ENCODE measurements at places on chromosomes 13 and 19.

- DNase-seq, result no peak
Measured at GRCh38 chr19:50977626-50978025, 6.1 kb downstream of the KLK7 start.

DNA sequence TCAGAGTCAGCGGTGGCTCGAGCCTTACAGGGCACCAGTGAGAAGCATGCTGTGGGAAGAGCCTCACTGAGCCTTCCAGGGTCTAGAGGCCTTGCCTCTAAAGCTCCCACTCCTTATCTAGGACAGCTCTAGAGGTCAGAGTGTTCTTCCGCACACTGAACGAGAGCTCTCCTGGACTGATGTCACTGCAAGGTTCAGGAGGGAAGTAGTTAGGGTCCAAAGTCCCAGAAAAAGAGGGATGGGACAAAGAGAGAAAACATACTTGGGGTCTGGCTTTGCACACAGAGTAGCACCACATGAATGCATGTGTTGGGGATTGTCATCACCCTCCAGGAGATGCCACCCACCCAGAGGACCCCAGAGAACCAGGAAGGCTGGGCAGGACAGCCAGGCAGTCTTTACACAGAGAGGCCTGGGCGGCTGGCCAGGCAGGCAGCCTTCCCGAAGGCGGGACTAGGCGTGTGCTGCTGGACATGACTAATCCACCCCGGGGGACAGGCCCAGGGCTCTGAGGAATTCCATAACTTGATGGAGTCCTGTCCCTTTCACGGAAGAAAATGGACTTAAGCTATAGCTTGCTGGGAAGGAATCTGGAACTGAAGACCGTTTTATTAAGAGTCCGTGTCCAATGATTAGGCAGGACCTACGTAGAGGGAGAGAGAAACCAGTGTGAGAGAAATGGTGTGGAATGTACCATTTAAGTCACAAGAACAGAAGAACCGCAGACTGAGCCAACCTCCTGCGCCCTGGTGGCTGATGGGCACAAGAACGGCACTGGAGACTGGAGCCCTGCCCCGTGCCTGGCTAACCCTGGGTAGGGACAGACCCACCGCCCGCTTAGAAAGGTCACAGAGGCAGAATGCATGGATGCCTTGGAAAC is 16.6 kb upstream of the EPHX3 start:
- DNase-seq, result no peak

GRCh38 chr13:109900741-109901140 is 114.4 kb upstream of the IRS2 start:
- DNase-seq, result no peak

GRCh38 chr13:98839856-98840769 is 87.6 kb upstream of the SLC15A1 start:
- DNase-seq, result no peak

- DNase-seq, result no peak
Measured at GRCh38 chr13:104799152-104799551, 1732.9 kb upstream of the SLC10A2 start.

DNA sequence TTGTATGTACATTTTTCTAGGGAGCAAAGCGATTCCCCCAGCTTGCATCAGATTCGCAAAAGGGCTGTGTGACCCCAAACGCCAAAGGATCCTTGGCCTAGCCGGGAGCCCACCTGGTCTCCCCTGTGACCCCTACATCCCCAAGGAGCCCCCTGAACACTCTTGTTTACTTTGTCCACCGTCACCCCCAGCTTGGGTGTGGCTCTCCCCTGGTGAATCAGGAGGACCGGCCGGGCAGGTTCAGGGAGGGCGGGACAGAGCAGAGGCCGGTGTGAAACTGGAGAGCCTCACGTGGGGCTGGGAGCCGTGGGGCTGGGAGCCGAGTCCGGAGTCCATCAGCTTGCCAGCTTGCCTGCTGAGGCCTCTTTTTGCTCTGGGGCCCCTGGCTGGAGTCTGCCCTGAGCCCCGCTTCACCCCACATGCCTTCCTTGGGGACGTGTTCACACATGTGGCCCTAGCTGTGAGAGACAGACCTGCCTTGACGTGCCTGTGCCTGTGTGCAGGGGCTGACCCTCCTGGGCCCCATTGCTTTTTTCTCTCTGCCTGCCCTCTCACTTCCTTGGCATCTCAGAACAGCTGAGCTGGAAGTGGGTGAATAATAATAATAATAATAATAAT is 2.0 kb downstream of the ITPKC start:
- DNase-seq, result no peak

DNA sequence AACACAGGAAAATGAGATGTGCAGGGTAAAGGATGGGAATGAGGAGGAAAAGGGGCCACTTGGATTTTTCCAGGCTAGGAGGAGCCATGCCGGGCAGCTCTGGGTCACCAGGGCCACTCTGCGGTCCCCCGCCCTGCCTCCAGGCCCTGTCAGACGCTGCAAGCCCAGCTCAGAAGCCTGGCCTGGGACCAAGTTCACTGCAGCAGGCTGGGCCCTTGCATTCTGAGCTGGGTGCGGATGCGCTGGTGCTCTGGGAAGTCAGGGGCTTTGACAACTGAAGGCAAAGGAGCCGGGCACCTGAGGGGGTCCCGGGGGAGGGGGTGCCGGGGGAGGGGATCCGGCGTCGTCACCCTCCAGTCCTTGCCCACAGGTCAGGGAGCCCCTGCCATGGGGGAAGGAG is 77.5 kb downstream of the WTIP start:
- DNase-seq, result no peak

- DNase-seq, result no peak
Measured at GRCh38 chr19:16379521-16380313, 55.1 kb downstream of the KLF2 start.

GRCh38 chr19:7385062-7385461 is 36.3 kb downstream of the ARHGEF18 start:
- no peak for DNase-seq

DNA sequence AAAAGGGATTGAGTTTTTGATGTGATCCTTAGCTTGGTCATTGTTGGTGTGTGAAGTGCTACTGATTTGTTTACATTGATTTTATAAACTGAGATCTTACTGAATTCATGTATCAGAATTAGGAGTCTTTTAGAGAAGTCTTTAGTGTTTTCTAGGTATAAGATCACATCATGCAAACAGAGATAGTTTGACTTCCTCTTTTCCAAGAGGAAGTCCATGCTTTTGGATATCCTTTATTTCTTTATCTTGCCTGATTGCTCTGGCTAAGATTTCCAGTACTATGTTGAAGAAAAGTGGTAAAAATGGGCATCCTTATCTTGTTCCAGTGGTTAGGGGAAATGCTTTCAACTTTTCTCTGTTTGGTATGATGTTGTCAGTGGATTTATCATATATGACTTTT is 561.2 kb upstream of the SLITRK1 start:
- DNase-seq, result no peak

DNA sequence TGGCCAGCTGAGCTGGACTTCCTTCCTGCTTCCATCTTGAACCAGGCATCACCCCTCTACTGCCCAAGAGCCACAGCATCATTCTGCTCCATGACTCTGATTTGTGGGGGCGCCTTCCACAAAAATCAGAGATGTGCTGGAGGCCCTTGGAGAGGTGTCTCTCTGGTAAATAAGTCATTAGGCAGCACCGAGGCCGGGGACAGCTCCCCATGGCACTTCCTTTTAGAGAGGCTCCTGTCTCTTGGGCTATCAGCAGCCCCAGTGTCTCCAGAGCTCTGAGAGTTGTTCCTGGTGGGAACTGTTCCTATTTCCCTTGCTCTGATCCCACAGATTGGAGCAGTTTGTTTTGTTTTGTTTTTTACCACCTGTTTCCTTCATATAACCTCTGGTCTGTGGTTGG is 19.9 kb downstream of the NWD1 start:
- no peak for DNase-seq

DNA sequence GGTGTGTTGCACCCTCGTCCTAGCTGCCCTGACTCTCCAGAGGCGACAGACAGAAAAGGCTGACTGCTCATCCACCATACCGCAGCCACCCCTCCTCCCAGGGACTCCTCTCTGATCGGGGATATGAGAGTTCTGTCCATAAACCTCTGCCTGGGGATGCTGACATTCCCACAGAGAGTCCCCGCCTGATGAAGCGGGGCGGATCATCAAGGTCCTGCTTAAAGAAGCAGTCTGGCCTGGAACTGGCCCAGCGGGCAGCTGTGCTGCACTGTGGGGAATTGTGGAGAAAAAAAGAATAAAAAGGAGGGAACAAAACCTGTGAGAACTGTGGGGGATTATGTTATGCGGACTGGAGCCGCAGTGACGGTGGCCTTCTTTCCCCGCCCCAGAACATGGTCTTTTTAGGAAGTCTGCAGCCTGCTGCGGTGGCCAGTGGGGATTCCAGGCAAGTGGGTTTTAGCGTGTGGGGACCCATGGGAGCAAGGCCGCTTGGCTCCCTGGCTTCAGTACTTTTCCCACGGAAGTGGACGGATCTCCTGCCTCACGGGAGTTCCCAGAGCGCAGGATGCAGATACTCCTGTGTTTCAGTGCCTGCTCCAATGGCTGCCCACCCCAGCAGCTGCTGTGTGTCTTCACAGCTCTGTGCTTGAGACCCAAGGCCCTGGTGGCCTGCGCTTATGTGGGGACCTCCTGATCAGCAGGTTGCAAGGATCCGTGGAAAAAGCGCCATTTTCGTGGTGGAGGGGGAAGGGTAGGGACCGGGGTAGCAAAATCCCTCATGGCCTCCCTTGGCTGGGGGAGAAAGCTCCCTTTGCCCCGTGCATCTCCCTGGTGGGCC is 1456.2 kb upstream of the SLC10A2 start:
- no peak for DNase-seq

DNA sequence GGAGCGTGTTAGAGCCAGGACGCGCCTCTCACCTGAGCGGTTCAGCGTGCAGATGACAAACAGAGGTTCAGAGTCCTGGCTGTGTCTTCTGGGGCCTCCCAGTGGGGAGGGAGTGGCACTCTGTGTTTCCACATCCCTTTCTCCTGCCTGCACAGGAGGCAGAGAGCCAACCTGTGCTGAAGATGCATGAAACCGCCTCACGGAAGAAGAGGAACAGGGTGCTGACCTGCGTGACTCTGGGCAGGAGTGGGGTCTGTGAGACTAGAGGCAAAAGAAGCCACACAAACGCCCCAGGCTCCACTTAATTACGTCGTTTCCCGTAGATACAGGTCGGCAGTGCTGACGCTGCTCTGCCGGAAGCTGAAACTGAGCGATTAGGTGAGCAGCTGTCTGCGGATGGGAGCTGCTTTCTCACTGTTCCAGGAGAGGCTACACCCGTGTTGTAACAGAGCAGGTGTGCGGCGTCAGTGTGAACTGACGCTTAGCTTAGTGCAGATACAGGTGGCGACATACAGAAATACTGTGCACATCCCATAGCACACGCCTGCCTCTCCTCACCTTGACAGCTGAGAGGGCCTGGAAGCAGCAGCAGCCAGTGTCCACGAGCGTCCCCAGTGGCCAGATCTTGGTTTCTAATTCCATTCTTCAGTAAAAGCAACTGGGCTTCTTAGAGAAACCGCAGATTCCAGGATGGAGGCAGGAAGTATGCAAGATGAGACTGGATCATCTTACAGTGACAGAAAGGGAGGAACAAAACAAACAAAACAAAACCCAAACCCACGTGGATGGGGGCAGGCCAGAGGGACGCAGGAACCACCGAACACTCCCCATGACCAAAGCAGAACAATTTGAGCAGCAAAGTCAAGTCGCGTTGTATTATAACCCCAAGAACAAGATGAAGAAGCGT is 37.7 kb upstream of the MCF2L start:
- no peak for DNase-seq

DNA sequence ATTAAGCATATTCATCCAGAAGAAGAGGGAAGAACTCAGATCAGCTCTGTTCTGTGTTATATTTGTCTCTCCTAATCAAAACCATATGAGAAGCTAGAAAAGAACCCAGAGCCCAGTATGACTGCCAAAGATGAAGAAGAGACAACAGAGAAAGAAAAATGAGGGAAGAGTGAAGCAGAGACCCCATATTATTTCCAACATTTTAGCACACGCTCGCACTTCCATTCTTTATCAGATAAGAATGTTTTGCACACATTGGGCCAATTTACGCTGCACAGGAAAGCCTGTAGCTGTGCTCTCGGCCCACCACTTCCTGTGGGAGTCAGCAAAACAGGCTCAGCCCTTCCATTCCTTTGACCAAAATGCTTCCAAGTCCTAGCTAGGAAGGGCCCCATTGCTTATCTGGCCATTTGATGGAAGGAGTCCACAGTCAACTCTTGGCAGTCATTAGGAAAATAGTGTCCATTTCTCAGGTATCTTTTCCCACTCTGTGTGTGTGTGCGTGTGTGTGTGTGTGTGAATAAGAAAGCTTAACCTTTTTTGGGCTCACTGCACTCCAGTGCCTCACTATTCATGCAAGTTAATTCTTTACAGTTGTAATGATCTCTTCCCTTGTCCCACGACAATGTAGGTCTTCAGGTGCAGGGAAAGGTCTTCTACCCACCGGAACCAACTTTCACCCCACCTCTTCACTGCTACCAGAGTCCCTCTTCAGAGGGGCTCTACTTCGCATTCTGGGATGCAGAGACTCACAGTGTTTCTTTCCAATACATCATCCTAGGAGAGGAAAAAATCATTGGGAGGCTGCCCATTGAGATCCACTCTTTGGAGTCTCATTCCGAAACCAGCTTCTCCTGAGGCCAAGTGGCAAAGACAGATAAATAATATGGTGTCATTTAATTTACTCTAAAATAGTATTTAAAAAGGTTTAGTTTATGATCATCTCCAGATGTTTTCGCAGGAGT is 237.5 kb downstream of the COG6 start:
- DNase-seq, result no peak

GRCh38 chr19:3836887-3837286 is 32.0 kb downstream of the ZFR2 start:
- no peak for DNase-seq

GRCh38 chr13:83377491-83377890 is 504.8 kb downstream of the SLITRK1 start:
- DNase-seq, result no peak

DNA sequence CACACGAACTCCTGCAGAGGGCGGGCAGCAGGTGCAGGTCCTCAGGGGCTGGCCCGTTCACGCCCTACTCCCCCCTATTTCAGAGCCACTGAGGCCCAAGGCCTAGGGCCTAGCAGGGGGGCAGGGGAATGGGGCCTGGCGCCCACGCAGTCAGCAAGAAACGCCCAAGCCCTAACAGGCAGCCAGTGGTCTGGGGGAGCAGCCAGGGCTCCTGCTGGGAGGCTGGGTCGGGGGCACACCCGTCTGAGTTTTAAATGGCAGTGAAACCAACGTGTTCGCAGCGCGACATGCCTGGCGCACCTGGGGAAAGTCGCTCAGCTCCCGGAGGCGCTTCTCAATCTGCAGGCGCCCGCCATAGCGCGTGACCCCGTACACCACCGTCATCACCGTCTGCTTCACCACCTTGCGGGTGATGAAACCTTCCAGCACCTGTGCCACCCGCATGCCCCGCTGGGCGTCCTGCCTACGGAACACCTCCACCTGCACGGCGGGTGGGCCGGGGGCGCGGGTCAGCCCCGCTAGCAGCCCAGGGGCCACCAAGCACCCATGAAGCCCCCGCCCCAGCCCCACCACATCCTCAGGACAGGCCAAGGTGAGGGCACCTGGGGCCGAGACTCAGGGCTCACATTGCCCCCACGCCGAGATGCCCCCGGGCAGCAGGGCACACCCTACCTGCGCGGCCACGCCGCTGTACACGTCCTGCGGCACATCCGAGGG is 13.9 kb downstream of the POLRMT start:
- DNase-seq, result no peak

DNA sequence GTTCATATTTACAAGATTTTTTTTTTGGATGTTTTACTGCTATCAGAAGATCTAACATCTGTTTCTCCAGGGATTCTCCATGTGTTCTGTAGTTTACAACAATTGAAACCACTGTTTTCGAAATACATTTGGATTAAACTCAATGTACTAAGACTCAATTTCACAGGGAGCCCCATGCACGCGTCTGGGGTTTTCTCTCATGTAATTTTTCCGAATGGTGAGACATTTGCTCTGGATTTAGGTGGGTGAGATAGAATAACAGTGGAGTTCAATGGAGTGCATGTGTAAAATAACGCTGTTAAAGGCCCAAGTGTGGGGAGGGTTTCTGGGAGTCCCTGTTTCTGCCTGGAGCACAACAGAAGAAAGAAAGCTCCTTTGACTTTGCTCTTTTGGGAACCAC is 330.3 kb downstream of the TSHZ3 start:
- DNase-seq, result no peak
